Astrocyte (in vitro differentiated cells and primary cell): ENCODE measurements at places on chromosomes 1 and 21. TPM values are rescaled to one million over a fixed set of nuclear protein-coding genes. Genes with fewer than 3 reads are reported as not detected.

GRCh38 chr1:234967121-234967520, 161.5 kb downstream of the TOMM20 start:
- no peak overlapping the region for H3K27ac ChIP-seq
- no peak for DNase-seq
- no peaks in the 10 kb centered on the region for H3K36me3 ChIP-seq
- peaks cover 53% of the 10 kb centered on the region for H3K4me1 ChIP-seq
- no peak overlapping the region for H3K4me3 ChIP-seq

DNA sequence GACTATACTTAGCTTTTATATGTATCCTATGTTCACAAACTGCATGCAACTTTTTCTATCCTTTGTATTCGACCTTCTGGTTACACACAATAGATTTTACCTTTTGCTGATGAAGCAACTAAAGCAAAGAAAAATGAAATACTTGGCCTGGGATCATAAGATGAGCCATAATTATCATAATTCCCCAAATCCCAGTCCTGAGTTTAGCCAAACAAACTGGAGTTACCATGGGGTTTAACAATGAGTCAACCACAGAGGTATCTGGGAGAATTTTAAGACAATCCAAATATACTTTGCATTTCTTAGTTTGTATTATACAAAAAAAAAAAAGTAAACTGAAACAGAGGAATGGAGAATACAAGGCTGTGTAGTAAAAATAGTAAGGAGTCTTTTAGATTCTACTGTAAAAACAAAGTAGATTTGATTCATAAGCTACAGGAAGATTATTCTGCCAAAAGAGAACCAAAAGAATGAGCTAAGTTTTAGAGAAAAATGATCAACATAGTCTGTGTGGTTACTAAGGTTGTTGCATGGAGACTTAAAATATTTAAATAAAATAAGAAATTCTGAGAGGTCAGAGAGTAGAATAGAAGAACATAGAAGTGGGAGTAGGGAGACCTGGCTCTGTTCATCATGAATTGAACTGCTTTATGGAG, 60.4 kb upstream of the GORAB start:
- peak; percentile 51 for DNase-seq
- no peaks in the 10 kb centered on the region for H3K36me3 ChIP-seq
- H3K4me1 ChIP-seq: no peaks in the 10 kb centered on the region
- no peak overlapping the region for H3K27ac ChIP-seq

- no peak overlapping the region for H3K27ac ChIP-seq
- peaks cover 16% of the 10 kb centered on the region for H3K4me1 ChIP-seq
- DNase-seq: no peak
These were observed 858 bp upstream of the SUSD4 start for GRCh38 chr1:223364685-223365382.

DNA sequence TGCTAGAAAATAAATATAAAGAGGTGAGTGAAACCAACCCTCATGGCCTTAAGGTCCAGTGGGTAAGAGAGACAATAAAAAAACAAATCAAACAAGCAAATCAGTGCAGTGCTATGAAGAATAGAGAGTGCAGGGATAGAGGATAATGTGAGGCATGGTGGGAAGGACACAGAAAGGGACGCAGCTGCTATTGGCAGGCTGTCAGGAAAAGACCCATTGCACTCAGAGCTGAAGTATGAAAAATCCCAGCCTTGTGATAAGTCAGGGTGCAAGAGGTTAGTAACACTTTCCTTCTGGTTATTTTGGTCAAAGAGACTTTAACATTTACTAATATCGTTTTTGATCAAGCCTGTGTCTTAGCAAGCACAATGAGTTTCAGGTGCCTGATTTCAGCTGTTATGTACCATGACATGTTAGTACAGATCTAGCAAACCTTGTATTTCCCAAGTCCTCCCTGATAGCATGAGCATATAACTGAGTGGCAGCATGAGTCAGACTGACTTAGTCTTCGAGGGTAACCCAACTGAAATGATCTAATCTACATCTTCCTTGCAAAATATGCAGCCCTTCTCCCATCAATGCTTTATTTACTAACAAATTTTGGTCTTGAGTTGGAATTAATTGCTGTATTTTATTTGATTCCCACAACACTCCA, 31.7 kb downstream of the CHML start:
- DNase-seq: peak; percentile 58
- no peak overlapping the region for H3K27ac ChIP-seq
- H3K27me3 ChIP-seq: no peaks in the 10 kb centered on the region

DNA sequence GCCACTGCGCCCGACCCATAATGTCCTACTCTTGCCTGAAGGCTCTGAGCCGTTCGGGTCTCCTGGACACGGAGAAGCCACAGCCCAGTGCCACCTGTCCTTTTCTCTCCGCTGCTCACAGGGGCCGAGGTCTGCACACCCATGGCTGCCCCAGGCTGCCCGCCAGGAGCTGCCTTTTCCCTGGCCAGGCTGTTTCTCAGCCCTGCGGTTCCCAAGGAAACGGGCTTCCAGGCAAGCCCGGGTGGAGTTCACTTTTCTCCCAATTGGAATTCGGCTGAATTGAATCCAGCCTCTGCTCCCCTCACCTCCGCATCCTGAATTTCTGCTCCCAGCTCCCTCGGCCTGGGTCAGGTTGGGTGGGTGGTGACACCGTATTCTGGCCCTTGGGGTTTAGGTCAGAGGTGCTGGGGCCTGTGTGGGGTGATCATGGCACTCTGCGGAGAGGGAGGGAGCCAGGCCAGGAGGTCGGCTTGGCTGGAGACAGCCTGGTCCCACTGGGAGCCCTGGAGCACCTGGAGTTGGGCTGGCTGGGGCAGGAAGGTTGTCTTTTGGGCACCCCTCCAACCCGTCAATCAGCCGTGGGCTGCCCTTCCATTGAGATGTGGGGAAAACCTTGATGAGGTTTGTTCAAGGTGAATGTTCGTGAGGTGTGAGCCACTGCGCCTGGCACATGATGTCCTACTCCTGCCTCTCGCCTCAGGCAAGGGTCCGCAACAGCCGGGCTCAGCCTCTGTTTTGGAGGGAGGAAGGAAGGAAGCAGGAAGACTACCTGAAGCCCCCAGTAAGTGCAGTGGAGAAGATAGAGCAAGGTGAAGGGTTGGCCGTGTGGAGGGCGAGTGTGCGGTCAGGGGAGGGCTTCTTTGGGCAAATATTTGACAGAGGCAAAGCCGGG, 25.1 kb downstream of the RRP1 start:
- DNase-seq: no peak
- no peak overlapping the region for H3K4me3 ChIP-seq
- no peaks in the 10 kb centered on the region for H3K36me3 ChIP-seq
- no peaks in the 10 kb centered on the region for H3K27me3 ChIP-seq
- no peaks in the 10 kb centered on the region for H3K4me1 ChIP-seq

DNA sequence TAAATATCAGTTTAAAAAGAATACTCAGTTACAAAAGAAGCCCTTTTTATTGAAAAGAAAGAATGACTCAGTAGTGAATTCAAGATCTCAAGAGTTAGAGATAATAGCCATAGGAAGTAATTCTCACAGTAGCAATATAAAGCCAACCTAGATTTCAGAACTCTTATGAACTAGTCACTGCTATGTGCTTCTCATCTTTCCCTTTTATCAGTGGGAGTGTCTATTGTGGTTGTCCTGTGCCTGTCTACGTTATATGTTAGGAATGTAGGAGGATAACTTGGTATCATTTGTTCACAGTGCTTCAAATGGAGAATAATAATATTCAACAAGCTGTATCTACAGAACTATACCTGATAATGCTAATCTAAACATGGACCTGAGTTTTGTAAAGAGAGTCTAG, 73.1 kb upstream of the RGS21 start:
- H3K36me3 ChIP-seq: no peaks in the 10 kb centered on the region
- H3K27ac ChIP-seq: no peak overlapping the region
- H3K27me3 ChIP-seq: no peaks in the 10 kb centered on the region
- no peaks in the 10 kb centered on the region for H3K4me1 ChIP-seq
- H3K4me3 ChIP-seq: no peak overlapping the region

- no peak for DNase-seq
- no peak overlapping the region for H3K4me3 ChIP-seq
- no peaks in the 10 kb centered on the region for H3K36me3 ChIP-seq
- H3K4me1 ChIP-seq: no peaks in the 10 kb centered on the region
These were observed 19.8 kb upstream of the UBXN10 start for GRCh38 chr1:20166051-20166450.

DNA sequence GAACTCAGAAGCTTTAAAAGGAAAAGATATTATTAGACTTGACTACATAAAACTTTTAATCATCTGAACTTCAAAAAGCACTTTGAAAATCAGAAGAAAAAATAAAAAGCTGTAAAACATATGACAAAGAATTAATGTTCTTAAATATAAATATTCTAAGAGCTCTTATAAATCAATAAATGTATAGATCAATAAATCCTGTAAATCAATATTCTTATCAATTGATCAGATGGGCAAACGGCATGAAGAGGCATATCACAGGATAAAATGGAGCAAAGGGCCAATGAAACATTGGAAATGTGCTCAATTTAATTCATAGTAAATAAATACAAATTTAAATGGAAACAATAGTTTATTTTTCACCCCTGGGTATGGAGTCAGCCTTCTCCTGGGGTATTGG, 66.1 kb upstream of the SMYD2 start:
- H3K27me3 ChIP-seq: peaks cover 10% of the 10 kb centered on the region
- H3K4me1 ChIP-seq: peaks cover 14% of the 10 kb centered on the region
- no peak for DNase-seq
- H3K36me3 ChIP-seq: no peaks in the 10 kb centered on the region

DNA sequence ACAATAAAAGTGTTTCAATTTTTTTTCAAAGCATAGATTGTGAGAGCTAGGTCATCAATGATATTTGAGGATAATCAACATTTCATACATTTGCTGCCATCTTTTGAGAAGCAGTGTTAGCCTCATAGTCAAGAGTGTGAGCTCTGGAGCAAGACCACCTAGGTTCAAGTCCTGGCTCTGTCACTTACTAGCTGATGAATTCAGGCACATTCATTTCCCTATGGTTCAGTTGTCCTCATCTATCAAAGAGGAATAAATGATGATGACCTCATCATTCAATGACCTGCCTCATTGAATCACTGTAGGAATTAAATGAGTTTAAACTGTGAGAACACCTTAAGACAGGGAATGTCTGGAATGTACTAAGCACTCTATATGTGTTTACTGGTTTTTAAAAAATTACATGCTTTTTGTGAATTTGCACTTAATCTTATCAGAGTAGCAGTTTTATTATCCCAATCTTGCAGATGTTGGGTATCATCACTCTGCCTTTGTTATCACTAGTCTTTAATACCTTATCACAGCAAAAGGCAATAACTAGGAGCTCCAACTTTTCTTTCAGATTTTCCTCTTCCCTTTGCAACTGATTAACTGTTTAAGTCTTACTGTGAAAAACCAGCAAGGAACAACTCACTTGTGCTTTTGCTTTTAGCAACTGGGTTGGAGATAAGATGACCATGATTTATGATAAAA, 47.4 kb downstream of the SLC30A10 start:
- no peaks in the 10 kb centered on the region for H3K4me1 ChIP-seq
- no peaks in the 10 kb centered on the region for H3K36me3 ChIP-seq
- no peaks in the 10 kb centered on the region for H3K27me3 ChIP-seq
- H3K27ac ChIP-seq: no peak overlapping the region
- no peak overlapping the region for H3K4me3 ChIP-seq

- no peaks in the 10 kb centered on the region for H3K4me1 ChIP-seq
- H3K27me3 ChIP-seq: no peaks in the 10 kb centered on the region
- no peak for DNase-seq
- H3K36me3 ChIP-seq: no peaks in the 10 kb centered on the region
These were observed 69.8 kb downstream of the TPR start for GRCh38 chr1:186304982-186305949.

DNA sequence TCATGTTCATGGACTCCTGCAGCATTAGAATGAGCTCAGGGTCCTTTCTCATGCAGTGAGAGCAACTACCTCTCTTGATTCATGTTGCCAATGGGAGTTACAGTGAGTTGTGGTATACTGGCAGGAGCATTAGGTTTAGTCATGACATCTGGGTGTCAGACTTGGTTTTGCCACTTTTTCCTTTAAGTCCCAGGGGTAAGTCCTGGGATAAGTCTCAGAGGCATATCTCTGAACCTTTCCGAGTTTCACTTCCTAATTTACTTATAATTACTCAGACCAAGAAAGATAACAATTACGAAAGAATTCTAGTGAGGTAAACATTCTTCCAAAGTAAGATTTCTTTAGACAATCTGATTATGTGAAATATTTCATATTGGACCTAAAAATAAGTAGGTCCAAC, 606.0 kb downstream of the SMYD3 start:
- H3K27me3 ChIP-seq: no peaks in the 10 kb centered on the region
- no peaks in the 10 kb centered on the region for H3K4me1 ChIP-seq
- no peak overlapping the region for H3K4me3 ChIP-seq
- H3K27ac ChIP-seq: no peak overlapping the region

DNA sequence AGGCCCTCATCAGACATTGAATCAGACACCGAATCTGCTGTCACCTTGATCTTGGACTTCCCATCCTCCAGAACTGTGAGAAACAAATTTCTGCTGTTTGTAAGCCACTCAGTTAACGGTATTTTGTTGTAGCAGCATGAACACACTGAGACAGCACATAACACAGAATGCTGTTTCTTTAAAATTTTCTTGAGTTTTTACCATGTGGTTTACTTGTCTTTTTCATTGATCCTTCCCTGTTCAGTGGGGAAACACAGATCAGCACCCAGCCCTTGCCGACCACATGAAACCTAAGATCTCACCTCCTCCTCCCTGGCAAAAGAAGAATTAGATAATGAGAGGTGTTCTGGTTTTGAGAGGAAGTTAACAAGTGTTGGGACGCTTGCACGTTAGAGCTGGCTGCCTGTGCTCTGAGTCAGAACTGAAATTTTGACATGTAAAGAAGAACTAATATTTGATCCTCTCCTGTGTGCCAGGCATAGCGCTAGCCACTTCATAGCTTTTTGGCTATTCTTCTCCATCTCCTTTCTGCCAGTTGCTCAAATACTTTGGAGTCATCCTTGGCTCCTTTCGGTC, 179.6 kb downstream of the DHRS3 start:
- H3K4me1 ChIP-seq: peaks cover 51% of the 10 kb centered on the region
- DNase-seq: peak; percentile 59
- H3K27ac ChIP-seq: no peak overlapping the region
- no peak overlapping the region for H3K4me3 ChIP-seq
- H3K36me3 ChIP-seq: peaks cover 2% of the 10 kb centered on the region
- no peaks in the 10 kb centered on the region for H3K27me3 ChIP-seq

DNA sequence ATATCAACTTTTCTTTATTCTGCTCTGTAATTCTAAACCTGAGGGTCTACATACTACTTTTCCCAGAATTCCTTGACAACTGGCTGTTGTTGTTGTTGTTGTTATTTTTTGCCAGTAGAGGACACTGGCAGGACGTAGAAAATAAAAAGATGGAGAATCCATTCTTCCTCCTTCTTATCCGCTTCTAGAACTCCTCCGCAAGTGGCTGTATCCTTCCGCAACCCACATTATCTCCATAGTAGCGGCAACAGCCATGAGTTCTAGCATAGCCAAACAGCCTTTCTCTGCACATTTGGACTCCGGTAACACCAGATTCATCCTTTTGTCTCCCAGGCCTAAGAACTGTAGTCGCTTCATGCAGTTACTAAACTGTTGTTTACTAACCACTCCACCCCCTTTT, 91.1 kb upstream of the CACHD1 start:
- DNase-seq: no peak
- H3K4me3 ChIP-seq: no peak overlapping the region
- H3K4me1 ChIP-seq: no peaks in the 10 kb centered on the region
- H3K36me3 ChIP-seq: no peaks in the 10 kb centered on the region
- no peaks in the 10 kb centered on the region for H3K27me3 ChIP-seq

- no peak overlapping the region for H3K27ac ChIP-seq
- H3K36me3 ChIP-seq: no peaks in the 10 kb centered on the region
- peaks cover 4% of the 10 kb centered on the region for H3K4me1 ChIP-seq
- peaks cover 63% of the 10 kb centered on the region for H3K27me3 ChIP-seq
- H3K4me3 ChIP-seq: no peak overlapping the region
These were observed 6.6 kb downstream of the HEYL start for GRCh38 chr1:39632682-39633417.

Gene CSF3R
- 0.20 and 0.22 TPM in 2 replicates for total RNA-seq

Gene UBE4B
- total RNA-seq: 37.4 and 41.5 TPM in 2 replicates

Gene ADGRB2
- total RNA-seq: 25.1 and 25.8 TPM in 2 replicates

Gene TRPM2
- total RNA-seq: 0.48 and 0.79 TPM in 2 replicates

Gene SLC27A3
- total RNA-seq: 5.9 and 8.5 TPM in 2 replicates

Gene TMEM201
- total RNA-seq: 10.0 and 10.9 TPM in 2 replicates

Gene ARHGEF16
- 3.7 and 4.1 TPM in 2 replicates for total RNA-seq

Gene IGSF9
- total RNA-seq: 0.89 and 2.1 TPM in 2 replicates
